ENCODE measurements at places on chromosomes 1 and 21.

GRCh38 chr1:111709986-111710385 lies 29.2 kb downstream of the INKA2 start:
- DNase-seq, result no peak

DNA sequence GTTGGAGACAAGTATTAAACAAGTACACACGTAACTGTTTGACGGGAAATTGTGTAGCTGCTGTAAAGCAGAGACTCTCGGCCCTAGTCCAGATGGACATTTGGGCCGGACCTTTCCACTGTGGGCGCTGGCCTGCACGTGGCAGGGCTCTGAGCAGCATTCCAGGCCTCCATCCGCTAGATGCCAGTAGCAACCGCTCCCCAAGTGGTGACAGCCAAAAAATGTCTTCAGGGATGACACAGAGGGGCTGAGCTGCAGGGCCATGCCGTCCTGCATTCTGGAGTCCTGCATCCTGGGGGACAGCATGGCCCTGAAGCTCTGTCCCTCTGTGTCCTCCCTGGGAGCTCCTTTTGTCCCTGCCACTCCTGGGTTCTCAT lies 24.8 kb downstream of the A3GALT2 start:
- no peak for DNase-seq

GRCh38 chr21:42089665-42090310 lies 18.7 kb downstream of the UMODL1 start:
- no peak for DNase-seq

DNA sequence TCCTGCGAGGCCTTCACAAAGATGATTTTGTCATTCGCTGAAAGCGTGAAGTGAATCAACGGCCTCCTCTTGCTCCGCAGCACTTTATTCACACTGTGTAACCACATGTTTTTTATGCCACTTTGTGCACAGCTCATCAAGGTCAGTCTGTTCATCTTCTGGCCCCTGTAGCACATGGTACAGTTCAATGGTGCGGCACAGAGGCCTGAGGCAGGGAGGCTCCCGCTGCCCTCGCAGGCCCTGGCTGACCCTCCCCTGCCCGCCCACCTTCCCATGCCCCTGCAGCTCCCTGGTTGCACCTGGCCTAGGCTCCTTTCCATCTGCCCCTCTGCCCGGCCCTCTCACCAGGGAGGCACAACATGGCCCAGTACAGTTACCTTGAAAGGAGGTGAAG lies 87.5 kb downstream of the CD247 start:
- no peak for DNase-seq

DNA sequence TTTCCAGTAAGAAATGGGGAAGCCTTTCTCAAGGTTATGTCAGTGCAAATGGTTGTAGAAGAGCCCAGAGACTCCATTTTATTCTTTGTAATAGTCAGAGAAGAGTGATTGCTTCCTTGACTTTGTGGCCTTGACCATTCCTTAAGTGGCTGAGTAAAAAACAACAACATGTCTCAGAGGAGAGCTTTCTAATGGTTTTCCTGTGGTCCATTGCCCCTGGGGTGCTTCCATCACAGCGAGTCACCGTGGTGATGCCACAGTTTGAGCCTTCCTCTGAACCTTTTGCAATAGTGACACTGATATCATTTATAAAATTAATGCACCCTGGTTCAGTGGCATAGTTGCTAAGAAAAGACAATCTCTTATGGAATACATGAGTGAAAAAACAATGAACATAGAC lies 38.6 kb downstream of the PAPPA2 start:
- no peak for DNase-seq

DNA sequence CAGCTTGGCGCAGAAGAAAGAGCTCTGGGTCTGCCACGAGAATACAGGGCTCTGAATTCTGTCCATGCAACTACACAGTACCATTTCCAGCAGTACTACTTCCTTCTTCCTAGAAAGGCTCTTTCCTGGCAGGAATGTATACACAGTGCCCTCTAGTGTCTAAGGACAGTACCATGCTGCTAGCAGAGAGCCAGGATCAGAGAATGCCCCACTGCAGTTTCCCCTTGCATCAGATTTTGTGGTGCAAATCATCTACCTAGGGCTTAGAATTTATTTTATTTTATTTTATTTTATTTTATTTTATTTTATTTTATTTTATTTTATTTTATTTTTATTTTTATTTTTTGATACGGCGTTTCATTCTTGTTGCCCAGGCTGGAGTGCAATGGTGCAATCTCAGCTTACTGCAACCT lies 50.8 kb downstream of the PAX7 start:
- DNase-seq, result no peak

DNA sequence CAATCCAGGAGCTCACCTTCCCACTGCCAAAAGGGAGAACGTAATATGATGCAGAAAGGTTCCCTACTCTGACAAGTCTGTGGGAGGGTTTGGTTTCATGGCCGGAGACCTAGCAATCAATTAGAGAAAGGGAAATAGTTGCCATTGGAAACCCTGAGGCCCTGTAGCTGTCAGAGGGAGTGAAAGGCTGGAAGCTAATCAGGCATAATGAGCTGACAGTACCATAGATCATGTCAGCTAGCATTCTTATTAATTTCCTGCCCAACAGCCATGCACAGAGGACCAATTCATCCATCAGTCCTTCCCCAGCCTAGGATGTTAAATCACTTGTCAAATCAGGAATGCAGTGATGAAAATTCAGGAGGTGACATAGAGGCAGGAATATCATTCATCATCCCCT lies 527.3 kb downstream of the PLPP3 start:
- DNase-seq, result no peak

GRCh38 chr1:186849271-186849671 lies 20.5 kb downstream of the PLA2G4A start:
- no peak for DNase-seq
